ENCODE measurements at places on chromosomes 12 and 14. TPM values are rescaled to one million over a fixed set of nuclear protein-coding genes. Genes with fewer than 3 reads are reported as not detected.

CCDC197 gene
- total RNA-seq = 0.84 TPM

SLC17A8 gene
- total RNA-seq = not detected

ASB2 gene
- 294 TPM for total RNA-seq

RDH16 gene
- total RNA-seq = not detected

TGM1 gene
- total RNA-seq = 1.1 TPM

PROX2 gene
- not detected for total RNA-seq

FAM90A1 gene
- total RNA-seq = 0.46 TPM

GRIP1 gene
- total RNA-seq = 5.4 TPM

C12orf57 gene
- total RNA-seq = 250 TPM

ANO4 gene
- total RNA-seq = 0.24 TPM

TSPAN8 gene
- not detected for total RNA-seq

NR1H4 gene
- total RNA-seq = not detected

ASPG gene
- 27.5 TPM for total RNA-seq

C1R gene
- total RNA-seq = 227 TPM

ADCY4 gene
- total RNA-seq = 27.3 TPM

GLIPR1L1 gene
- total RNA-seq = not detected

IGF1 gene
- total RNA-seq = 10.9 TPM

PMCH gene
- not detected for total RNA-seq

SMIM41 gene
- 0.16 TPM for total RNA-seq

OR4K15 gene
- not detected for total RNA-seq

KLRK1 gene
- 1.2 TPM for total RNA-seq

IFNG-AS1 gene
- total RNA-seq = not detected

PMEL gene
- total RNA-seq = not detected

MIP gene
- not detected for total RNA-seq

IRAK3 gene
- 5.0 TPM for total RNA-seq

CFL2 gene
- total RNA-seq = 547 TPM

CLEC1B gene
- not detected for total RNA-seq

RHOJ gene
- 18.3 TPM for total RNA-seq

SERPINA1 gene
- 9.1 TPM for total RNA-seq

FERMT2 gene
- total RNA-seq = 127 TPM

TMEM119 gene
- 1.3 TPM for total RNA-seq

SOAT2 gene
- total RNA-seq = not detected

FBRSL1 gene
- total RNA-seq = 51.9 TPM

SLC16A7 gene
- 98.0 TPM for total RNA-seq

PLA2G1B gene
- total RNA-seq = not detected

BEGAIN gene
- total RNA-seq = 0.68 TPM

TCL1B gene
- total RNA-seq = not detected

GZMB gene
- 1.8 TPM for total RNA-seq

CPNE6 gene
- not detected for total RNA-seq

MSRB3 gene
- total RNA-seq = 148 TPM

NYNRIN gene
- total RNA-seq = 9.5 TPM

STXBP6 gene
- total RNA-seq = 41.4 TPM

ERGIC2 gene
- 86.6 TPM for total RNA-seq

PIWIL1 gene
- total RNA-seq = not detected

Data from Right ventricle myocardium inferior (tissue), 1 donor.